ENCODE measurements at places on chromosomes 12 and 14.

GRCh38 chr14:90005939-90006530, 50.3 kb downstream of the TDP1 start:
- DNase-seq: no peak

- DNase-seq: no peak
Observed at GRCh38 chr12:51932218-51933076, 19.1 kb upstream of the ACVR1B start.

DNA sequence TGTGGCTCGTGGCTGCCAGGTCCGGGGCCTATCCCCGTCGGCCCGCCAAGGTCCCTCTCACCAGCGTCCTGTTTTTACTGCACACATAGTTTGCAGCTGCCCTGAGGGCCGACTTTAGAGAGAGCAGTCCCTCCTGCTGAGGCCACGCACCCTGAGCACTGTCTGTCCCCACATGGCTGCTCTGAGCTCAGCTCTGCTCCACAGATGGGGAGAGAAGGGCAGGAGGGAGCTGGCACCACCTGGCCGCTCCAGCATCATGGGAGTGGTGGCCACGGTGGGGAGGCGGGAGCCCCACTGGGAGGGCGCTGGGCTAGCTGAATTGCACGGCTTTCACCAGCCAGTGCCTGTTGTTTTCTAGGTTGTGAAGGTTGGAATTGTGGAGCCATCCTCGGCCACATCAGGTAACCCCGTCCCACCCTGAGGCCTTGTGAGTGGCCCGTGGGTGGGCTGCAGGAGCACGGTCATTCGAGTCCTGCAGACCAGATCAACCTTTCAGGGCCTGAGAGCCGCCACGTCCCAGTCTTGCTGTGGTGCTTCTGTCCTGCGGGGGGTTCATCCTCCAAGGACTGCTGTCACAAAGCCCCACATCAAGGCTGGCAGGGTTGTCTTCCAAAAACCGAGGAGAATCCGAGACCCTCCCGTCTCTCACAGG, 7.4 kb upstream of the TEX22 start:
- DNase-seq: no peak

DNA sequence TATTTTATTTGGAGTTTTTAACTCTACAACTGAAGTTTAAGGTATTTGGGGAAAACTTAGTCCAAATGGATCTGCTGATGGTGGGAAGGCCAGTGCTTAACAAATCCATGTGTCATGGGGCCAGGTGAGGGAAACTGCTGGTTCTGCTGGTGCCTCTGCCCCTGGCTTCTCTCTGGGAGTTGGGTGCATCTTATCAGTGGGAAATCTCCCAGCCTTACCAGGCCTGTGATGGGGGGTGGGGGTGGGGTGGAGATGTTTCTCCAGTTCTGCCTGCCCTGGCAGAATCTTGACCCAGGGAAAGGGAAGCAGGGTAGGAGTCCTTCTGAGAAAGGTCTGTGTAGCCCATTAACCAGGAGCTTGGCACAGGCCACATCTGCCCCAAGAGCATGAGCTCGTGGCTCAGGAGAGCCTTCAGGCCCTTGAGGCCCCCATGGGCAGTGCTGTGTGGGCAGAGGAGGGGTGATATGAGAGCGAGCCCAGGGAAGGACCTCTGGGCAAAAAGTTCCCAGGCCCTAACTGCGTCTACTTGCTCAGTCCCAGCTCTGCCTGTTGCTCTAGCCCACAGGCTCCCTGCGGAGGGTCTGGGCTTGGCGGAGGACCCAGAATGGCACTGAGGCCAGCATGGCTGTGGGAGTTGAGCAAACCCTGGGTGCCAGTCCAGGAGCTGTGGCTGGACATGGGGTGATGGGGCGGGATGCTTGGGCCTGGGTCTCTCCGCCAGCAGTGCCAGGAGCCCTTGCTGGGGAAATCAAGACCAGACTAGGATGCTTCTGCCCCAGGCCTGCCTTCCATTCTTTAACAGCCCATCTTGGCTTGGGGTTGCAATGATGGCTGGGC, 18.2 kb downstream of the VASH1 start:
- no peak for DNase-seq

- DNase-seq: no peak
Observed at GRCh38 chr14:102218688-102219087, 79.0 kb downstream of the WDR20 start.

DNA sequence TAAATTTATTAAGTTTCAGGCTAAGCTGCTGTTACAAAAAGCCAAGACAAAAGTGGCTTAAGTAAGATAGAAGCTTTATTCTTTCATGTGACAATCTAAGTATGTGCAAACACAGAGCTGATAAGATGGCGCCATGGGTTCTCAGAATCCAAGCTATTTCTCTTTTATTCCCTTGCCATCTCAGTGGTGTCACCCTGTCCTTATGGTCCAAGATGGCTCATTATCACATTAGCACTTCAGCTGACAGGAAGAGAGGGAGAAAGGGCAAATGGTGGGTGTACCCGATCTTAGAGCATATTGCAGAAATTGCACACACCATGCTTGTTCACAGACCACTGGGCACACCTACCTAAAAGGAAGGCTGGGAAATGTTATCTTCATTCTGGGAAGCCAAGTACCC, 211.7 kb downstream of the TMTC2 start:
- DNase-seq: no peak

GRCh38 chr14:67265131-67265530, 23.9 kb downstream of the PALS1 start:
- DNase-seq: no peak

GRCh38 chr14:62301911-62302310, 539.7 kb downstream of the SNAPC1 start:
- no peak for DNase-seq

- DNase-seq: no peak
Observed at GRCh38 chr12:72966684-72967083, 694.5 kb downstream of the TRHDE start.

GRCh38 chr14:58755031-58755925, 117.5 kb downstream of the DACT1 start:
- no peak for DNase-seq

GRCh38 chr12:62260733-62261683, 804 bp downstream of the USP15 start:
- DNase-seq: peak; percentile 56

GRCh38 chr12:95202691-95203486, 14.4 kb downstream of the FGD6 start:
- DNase-seq: peak; percentile 18

DNA sequence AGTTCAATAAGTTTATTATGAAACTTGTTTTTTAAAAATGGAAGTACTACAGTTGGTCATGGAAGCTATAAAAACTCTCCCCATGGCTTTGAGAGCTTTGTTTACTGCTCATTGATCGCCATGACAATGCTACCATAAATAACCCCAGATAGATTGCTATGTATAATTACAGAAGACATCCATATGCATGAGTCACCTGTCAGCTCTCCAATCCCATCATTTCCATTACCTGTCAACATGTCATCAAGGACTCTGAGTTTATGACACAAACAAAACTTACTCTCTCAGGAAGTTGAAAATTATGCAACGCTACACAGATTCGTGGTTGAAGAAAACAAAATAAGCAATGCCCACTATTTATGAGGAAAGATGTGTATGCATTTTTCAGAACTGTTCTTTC, 144.4 kb downstream of the SEC23A start:
- DNase-seq: no peak

DNA sequence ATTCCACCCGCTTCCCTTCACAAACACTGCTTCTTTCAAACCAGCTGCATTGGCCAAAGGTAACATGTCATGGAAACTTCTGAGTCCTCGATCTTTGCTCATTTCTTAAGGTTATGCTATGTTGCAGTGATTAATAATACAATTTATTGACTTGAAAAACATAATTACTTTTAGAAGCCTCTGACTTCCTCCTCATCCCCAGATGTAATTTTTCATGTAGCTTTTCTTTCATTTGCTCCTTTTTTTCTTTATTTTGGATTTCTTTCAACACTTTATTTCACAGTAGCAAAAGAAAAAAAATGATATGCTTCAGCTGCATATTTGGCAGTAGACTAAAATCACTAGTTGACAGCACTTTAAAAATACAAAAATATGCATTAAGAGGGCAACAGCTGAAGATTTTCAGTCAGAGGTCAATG, 116.2 kb downstream of the LRRIQ1 start:
- DNase-seq: no peak

GRCh38 chr12:120557589-120557988, 23.4 kb downstream of the RNF10 start:
- DNase-seq: no peak

DNA sequence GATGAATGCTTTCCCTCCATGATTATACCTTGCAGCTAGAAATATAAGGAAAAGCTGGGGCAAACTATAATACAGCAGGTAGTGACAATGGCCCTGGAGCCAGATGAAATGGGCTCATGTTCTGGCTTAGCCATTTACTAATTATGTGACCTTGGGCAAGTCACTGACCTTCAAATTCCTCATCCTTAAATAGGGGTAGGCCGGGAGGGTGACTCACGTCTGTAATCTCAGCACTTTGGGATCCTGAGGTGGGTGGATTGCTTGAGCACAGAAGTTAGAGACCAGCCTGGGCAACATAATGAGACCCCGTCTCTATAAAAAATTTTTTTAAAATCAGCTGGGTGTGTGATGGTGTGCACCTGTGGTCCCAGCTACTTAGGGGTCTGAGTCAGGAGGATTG, 155.4 kb downstream of the C12orf75 start:
- DNase-seq: no peak

DNA sequence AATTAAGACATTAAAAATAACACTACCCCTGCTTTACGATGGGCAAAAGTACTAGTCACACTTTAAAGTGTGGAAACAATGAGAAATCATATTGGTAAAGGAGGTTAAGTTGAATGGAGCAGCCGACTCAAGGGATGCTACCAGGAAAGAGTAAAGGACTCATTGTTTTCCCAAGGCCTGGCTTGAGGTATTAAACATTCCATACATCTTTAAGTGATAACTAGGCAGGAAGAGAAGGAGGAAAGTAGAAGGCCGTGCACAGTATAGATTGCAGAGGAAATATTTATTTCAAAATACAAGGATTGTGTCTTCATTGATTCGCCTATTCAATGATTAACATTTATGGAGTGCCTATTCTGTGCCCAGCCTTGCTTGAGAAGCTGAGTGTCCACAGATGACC, 20.6 kb upstream of the YARS2 start:
- no peak for DNase-seq

DNA sequence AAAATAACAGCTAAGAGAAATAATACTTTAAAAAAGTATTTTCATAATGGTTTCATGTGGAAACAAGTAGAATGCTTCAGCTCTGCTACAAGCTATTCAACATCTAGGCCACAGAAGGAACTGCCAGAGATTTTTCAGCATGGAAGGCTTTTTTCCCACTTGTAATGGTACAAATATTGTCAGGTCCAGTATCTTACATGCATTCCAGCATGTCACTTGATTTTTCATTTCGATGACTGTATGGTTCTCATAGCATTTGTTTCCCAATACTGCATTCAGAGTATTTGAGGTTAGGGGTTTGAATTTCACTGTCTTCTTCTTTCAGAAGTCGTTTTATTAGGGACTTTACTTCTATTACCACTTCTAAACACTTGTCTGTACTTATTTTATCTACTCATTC, 1701.5 kb upstream of the FLRT2 start:
- no peak for DNase-seq

Data from HT-29 (cell line).